Amniotic stem cell (primary cell): ENCODE measurements at places on chromosomes 7 and 10.

GRCh38 chr10:14185316-14186045, 145.2 kb downstream of the FRMD4A start:
- DNase-seq, result no peak

GRCh38 chr7:106063024-106063423, 49.1 kb downstream of the SYPL1 start:
- DNase-seq, result no peak

DNA sequence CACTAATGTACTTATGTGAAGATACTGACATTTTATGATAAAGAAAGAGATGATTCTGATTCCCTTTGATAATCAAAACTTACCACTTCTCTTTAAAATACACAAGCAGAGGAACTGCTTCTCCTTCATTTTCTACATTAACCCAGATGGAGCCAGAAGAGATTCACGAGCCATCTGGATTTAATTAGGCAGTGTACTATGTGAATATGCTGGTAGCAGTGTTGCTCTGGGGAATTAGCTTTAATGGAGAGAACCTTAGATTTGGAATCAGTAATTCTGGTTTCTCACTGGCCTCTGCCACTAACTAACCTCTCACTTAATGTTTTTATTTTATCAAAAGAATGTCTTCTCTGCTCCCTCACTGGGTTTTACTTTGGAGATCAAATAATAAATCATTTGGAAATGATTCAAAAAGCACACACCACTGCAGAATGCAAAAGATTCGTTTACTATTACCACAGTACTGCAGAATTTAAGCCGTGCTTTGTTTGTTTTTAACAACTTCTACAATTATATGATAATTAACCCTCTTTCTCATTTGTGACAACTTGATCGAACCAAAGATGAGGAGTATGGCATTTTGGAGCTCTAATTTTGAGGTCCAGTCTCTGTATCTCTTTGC, 77.5 kb upstream of the PHYHIPL start:
- peak; percentile 26 for DNase-seq

GRCh38 chr10:110664483-110665420, 20.6 kb downstream of the RBM20 start:
- peak; percentile 44 for DNase-seq

DNA sequence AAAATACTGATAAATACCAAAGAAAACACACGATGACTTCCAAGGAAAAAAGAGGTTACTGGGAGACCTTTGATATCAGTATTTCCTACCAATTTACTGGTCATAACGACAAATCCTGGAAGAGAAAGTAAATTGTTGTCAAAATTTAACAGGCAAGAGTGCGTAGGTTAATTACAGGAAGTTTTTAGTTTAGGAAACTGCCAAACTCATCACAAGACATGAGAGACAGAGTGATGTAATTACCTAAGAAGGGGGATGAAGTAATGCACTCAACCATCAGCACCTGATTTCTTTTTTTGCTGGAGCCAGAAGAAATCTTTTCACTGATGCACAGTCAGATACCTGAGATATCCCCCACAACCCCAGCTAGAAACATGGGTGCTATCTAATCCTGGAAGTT, 16.8 kb downstream of the MACC1 start:
- no peak for DNase-seq

DNA sequence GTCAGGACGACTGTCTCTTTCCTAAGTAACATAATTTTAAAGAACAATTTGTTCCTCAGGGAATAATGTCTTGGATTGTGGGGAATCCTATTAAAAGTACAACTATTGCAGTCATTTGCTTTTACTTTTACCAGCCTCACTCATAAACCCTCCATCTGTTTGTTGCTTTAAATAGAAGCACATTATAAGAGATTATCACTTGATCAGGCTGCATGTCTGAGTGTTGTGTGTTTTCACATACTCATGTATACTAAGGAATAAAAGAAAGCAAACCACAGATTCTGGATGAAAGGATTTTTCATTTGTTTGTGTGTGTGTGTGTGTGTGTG, 1077.8 kb downstream of the KCNMA1 start:
- DNase-seq, result no peak

DNA sequence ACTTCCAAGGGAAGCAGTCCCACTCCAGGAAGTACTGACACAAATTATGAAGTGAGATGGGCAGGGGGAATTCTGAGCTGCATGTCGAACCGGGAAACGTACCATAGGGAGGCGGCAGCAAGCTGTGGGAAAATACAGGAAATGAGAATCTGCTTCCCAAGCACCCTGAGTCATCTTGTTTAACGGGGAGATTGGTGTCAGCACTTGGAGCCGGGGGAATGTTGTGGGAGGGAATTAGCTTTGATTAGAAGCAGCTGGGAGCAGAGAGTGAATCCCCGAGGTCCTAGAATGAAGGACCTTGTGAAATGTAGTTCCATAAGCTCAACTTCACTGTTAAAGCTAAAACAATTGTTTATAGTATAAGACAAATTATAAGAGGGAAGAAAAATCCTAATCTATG, 141.4 kb upstream of the PRKCQ start:
- DNase-seq, result peak; percentile 85

GRCh38 chr10:90969947-90970673, 49.2 kb upstream of the ANKRD1 start:
- DNase-seq, result no peak

- no peak for DNase-seq
Measured at GRCh38 chr10:129140921-129141885, 325.8 kb upstream of the MGMT start.

DNA sequence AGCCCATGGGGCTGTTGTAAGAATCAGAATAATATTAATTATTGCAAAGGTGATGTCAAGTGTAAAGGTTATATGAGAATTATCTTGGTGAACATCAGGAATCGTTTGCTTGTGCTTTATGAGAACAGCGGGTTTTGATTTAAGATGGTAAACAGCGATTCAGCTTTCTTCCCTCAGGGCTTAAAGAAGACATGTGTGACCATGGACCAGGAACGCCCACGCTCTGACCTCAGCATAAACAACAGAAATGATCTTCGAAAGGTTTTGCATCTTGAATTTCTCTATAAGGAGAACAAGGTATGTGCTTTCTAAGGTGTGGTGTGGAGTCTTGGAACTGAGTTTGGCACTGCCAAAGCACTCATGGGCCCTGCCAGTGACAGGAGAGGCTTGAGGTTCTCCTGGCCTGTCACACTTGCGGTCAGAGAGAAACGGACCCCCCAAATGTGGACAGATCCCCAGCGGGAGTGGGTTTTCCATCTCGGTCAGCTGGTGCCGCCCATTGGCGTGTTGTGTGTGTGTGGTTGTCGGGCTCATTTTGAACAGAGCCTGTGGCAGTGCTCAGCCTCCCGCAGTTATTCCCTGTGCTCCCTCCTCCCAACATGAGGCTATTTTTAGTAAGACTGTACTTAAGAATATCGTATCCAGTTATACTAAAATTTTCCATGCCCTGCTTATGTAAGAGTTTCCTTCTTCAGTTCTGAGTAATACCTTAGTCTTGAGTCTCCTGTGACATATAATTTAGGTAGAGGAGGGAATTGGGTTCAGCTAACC, 7.2 kb downstream of the MINDY4 start:
- DNase-seq, result peak; percentile 76

DNA sequence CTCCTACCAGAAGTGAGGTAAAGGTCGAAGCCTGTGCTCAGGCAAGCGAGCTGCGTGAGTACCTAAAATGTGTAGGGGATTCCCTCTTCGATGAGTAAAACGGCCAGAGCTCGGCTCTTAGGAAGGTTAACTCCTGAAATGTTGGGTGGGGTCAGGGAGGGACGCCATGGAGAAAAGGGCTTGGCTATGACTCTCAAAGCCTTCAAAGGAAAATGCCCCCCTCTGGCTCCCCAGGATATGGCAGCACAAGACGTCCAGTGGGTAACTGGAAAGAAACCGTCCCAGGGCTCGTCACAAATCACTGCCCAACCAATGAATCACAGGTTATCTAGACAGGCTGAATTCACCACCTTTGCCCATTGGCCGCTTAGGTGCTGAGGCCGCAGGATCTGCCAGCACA, 58.0 kb downstream of the CALML3 start:
- DNase-seq, result no peak

GRCh38 chr10:59284118-59284975, 78.0 kb downstream of the FAM13C start:
- DNase-seq, result no peak

- no peak for DNase-seq
Measured at GRCh38 chr10:126369125-126369710, 19.1 kb downstream of the ADAM12 start.

GRCh38 chr7:48089046-48090003, at the start of gene UPP1:
UPP1 (plus strand) TSS chr7:48089265; CDS start chr7:48094784, 5,519 bp downstream.
- DNase-seq, result peak; percentile 53

DNA sequence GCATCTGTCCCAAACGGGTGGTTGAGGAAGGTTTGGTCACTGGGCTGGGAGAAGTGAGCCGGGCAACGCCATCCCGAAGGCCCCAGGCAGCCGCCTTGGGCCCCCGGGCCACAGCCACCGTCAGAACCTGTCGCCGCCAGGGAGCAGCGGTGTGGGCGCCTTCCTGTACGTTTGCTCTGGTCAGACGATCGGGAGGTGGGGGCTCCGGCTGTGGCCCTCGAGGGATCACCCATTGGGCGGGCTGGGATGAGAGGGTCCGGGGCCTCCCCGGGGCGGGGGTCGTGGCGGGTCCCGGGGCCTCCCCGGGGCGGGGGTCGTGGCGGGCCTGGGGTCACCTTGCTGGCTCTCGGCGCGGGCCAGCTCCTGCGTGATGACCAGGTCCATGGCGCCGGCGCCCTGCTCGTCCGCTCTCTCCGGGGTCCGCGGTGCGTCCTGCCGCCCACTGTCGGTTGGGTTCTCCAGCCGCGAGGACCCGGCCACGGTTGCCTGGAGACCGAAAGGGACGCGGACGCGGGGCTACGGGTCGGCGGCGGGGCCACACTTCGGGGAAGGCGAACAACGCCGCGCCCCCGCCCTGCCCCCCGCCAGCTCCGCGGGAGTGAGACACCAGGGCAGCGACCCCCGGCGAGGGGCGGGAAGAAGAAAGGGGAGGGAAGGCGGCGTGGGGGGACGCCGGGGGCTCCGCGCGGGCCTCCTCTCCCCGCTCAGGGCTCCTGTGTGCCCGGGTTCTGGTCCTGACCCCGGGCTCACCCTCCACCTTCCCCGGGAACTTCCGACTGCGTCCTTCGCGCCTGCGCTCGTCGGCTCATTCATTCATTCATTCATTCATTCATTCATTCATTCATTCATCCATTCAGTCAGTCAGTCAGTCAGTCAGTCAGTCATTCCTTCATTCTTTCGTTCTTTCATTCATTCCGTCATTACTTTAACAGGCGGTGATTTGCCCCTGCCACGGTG, at the start of gene CFAP46:
TSS of gene CFAP46 (minus strand) at position 470 of the 957 bp plus-strand sequence. CDS start at position 384, 86 bp downstream.
- peak; percentile 14 for DNase-seq

- DNase-seq, result no peak
Measured at GRCh38 chr7:113267885-113268284, 149.5 kb upstream of the SMIM30 start.

DNA sequence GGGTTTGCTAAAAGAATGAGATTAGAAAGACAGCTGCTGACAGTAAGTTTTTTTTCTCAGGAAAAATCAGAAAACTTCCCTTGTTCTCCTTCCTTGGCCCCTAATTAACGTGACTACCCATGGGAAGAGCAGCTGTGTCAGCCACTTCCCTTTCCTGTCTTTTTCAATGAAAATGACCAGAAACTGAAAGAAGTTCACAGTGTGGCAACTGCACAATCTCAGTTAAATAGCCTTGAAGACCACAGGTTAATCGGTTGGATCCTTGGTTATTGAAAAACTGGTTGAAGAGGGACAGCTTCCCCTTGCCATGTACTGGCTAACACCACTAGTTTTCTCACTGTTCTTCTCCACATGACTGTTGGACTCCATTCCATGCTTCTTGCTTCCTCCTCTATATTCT, 148.8 kb upstream of the AGR3 start:
- DNase-seq, result no peak

DNA sequence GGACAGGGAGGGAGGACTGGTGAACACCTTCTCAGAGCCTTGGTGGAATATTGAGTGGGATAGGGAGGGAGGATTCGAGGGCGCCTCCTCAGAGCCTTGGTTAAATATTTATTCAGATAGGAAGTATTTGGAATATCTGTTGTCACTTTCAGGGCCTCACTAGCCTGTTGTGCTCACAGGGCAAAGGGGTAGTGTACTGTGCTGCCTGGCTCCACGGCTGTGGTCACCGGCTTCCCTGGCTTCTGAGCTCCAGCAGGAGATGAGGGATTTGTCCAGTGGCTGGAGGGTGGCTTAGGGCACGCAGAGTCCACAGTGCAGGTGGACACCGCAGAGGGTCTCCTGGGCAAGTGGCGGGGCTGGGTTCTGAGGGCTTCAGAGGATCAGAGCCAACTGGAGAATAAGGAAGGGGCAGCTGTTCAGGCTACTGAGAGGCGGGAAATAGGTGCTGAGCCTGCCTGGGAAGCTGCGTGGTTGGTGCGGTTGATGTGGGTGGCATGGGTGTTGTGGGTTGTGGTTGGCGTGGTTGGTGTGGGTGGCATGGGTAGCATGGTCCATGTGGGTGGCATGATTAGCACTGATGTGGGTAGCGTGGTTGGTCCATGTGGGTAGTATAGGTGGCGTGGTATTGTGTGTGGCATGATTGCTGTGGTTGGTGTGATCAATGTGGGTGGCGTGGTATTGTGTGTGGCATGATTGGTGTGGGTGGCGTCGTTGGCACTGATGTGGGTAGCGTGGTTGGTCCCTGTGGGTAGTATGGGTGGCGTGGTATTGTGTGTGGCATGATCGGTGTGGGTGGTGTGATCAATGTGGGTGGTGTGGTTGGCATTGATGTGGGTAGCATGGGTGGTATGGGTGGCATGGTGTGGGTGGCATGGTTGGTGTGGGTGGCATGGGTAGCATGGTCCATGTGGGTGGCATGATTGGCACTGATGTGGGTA, 16.7 kb downstream of the INPP5A start:
- no peak for DNase-seq

DNA sequence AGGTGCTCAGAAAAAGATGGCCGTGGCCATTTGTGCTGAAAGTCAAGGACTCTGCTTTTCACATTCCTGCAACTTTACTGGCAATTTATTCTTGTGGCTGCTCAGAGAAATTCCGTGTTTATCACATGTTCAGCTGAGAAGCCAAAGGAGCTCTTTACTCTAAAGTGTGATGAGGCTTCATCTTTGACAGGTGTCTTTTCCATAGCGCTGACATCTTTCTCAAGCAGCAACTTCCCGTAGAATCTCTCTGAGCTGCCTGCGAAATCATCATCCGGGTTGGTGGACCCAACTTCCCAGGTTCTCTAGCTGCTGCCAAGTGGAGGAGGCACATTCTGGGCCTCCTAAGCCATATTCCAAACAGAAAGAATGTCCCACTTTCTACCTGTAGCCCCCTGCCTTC, 16.9 kb upstream of the NPS start:
- no peak for DNase-seq

- DNase-seq, result no peak
Measured at GRCh38 chr10:17212802-17213221, 11.3 kb upstream of the TRDMT1 start.
